ENCODE measurements at places on chromosomes 1 and 21. TPM values are rescaled to one million over a fixed set of nuclear protein-coding genes. Genes with fewer than 3 reads are reported as not detected.

- DNase-seq: no peak
These were observed 76.0 kb upstream of the ZBTB40 start for GRCh38 chr1:22375601-22376000.

The GJA8 gene
- total RNA-seq: not detected

The CFHR5 gene
- not detected for total RNA-seq

GRCh38 chr1:187689129-187689528 is 860.4 kb downstream of the PLA2G4A start:
- no peak for DNase-seq
